Fibroblast of skin of left biceps (primary cell): ENCODE measurements at places on chromosomes 3 and 15.

DNA sequence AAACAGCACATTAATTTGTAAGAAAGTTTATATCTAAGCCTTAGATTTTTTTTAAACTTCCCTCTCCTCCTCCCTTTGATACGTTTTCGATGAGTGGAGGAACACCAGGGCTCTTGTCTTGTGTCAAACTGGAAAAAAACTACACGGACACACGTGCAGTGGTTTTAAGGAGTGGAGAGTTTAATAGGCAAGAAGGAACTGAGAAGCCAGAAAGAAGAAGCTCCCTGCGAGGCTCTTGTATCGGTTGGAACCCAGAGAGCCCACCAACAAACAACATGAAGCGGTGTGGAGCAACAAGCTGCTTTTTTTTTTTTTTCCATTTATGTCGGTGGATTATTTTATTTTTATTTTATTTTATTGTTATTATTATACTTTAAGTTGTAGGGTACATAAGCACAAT is 18.6 kb downstream of the NDUFB4 start:
- no peak for DNase-seq

DNA sequence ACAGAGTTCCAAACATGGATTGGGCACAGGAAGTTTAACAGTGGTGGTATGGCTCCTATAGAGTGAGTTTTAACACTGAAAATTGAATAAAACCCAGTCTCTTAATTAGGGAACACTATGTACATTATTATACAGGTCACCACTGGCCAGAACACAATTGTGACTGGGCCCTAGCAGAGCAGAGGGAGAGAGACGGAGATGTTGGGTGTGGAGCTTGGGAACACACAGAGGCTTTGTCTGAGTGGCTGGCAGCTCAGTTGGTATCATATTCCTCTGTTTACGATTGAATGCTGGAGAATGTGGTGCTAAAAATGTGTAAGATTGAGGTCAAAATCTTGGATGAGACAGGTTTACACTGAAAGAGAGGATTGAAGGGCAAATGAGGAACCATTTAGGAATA is 6.8 kb upstream of the MOBP start:
- DNase-seq: no peak

DNA sequence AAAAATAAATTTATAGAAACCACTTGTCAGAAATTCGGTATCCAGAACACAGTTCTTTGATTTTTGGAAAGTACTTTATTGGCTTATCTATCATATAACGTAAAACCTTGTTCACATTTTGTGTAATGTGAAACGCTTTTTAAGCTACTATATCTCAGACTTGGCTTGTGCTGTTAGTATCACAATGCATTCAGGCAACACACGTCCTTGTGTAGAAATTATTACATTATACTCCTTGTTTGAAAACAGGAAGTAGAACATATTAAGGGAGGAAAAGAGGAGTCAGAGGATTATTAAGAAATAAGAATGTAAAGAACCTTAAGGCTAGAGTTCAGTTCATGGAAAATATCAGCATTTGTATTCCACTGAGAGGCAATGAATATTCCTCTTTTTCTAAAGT is 1.6 kb downstream of the DNAJC13 start:
- no peak for DNase-seq

DNA sequence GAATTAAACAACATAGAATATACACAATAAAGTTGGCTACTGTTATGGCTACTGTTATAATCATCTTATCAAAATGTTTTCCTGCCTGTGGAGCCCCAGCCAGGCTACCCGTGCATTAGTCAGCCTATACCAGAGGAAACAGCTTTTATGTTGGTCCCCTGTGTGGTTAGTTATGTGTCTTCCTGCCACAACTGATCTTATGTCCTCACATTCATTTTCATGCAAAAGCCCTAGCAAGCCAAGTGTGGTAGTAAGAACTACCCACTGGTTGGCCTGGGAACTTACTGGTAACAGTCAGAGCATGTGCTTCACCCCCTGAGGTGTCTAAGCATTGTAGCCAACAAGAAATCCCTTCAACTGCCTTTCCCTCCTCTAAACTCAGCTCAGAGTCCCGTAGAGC is 21.8 kb downstream of the MGLL start:
- DNase-seq: no peak

DNA sequence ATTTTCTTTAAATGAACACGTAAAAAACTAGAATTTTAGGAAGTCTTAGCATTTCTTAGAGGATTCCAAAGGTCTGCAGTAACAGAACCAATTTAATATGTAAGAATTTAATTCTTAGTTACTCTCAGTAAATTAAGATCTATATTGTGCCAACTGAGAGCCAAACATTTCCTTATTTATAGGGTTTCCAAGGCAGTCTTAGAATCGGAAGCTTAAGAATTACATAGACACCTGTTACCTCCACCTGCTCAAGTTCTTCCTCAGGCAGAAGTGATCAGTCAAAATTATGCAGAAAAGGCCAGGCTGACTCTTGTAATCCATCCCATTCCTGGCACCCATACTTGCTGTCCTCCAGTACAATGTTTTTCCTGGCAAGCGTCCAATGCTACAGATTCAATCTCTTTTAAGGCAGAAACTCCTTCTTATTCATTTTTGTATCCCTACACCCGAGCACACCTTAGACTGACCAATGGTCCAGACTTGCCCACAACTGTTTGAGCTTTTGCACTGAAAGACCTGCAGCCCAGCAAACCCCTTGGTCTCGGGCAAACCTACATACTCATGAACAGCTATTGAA is 64.3 kb downstream of the NCEH1 start:
- DNase-seq: no peak

DNA sequence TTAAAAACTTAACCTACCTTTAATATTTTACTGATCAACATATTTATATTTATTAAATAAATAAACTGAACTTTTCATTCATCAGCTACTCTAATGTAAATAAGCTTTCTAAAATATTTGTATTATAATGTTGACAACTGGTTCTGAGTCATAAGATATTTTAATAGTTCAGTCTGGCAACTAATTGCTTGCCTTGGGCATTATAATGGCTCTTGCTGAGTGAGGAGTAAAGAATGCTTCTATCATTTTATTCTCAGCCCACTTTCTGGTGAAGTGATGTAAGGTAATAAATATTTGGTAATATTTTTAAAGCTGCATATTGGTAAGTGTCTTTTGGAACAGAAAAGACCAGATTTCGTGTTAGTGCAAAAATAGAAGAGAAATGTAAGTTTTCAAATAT is 81.5 kb downstream of the DIPK2A start:
- peak; percentile 5 for DNase-seq

- no peak for DNase-seq
Measured at GRCh38 chr3:53808496-53808895, 37.7 kb downstream of the CHDH start.

- no peak for DNase-seq
Measured at GRCh38 chr3:127034195-127034989, 51.5 kb downstream of the PLXNA1 start.

DNA sequence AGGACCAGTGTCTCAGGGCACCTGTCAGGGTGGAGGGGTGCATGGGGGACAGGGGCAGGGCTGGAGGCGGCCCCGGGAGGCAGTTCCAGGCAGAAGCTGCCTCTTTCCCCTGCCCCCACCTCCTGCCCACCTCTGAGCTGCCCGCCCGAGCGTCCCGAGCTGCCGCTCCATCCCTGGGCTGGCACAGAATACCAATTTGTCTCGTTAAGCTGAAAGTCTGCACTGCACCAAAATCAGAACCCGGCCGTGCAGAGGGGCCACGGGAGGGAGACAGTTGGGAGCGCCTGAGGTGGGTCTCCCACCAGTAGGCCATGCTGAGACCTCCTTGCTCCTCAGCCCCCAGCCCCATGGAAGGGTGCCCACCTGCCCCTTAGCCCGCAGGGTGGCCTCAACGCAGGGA is 1.3 kb upstream of the ATP2B2 start:
- no peak for DNase-seq

DNA sequence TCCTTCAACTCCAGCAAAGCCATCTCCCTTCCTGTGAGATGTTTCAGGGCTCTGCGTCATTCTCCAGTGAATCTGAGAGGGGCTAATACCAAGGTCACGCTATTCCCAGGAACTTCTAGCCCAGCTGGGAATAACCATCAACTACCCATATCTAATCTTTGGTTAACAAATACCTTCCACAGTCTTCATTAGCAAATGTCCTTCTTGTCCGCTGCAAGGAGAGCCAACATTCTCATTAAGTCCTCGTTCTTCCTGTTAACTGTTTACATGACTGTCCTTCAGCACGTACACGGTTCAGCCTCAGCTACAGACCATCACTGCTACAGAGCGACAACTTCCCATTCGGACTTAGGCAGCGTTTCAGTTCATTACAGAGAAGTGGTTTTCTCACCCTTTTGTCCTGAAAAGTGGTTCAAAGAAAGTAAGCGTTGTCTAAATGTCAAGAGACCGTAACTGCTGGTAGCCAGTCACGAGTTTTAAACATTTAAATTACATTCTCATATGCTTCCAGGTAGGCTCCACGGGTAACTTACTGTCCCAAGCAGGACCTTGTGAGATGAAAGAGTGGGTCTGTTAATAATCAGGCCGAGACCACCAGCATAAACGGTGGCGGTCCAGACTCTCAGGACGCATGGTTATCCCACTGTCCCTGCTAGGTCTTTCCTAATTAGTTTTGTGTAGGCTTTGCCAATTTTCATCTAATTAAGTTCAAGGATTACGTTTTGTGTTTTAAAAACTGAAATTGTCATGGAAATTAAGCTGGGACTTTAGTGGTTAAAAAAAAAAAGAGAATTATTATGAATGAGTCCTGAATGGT is 63.8 kb downstream of the CHSY1 start:
- no peak for DNase-seq

DNA sequence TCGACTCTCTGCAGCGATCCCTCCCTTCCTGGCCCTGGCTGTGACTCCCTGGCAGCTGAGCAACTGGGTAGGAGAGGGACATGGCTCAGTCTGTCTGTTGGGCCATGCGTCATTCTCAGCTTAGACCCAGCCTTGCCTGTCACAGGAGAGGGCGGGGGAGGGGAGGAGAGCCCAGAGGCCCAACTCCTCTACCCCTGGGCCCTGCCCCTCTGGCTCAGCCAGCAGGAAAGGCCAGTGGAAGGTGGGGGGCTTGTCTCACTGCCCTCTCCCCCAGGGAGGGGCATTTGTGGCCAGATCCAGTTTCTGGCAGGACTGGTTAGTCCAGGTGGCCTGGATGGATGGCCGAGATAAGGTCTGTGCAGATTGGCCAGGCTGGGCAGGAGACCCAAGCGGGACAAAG is 31.6 kb downstream of the DNAJB8 start:
- no peak for DNase-seq

DNA sequence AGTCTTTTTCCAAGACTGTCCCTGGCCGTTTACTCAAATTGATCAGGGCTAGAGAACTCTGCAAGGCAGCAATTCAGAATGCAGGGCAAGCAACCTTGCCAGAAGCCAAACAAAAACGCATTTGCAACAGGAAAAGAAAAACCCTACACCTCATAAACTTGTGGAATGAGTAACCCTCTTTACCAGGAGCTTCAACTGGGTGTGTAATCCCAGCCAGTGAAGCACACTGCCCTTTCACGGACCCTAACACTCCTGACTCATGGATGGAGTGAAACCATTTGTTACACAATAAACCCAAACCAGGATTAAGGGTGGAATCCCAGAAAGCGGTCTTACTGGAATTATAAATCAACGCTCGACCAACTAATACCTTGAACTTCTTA is 14.8 kb upstream of the LDHAL6B start:
- peak; percentile 80 for DNase-seq

DNA sequence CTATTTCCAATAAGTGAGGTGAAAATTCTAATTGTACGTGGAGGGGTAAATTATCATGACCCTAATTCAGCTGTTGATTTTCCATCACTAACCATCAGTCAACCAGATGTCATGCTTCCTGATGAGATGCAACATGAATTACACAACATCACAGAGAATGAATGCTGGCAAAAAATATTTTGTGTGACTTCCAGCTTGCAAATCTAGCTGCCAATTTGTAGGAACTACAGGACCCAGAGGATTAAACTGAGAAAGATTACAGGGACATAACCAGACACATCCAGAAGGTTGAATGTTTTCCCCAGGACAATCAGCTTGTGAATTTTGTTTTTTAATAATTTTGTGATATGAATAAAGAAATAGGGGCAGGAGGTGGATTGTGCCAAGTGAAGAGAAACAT is 349.0 kb upstream of the ATP10A start:
- DNase-seq: no peak

DNA sequence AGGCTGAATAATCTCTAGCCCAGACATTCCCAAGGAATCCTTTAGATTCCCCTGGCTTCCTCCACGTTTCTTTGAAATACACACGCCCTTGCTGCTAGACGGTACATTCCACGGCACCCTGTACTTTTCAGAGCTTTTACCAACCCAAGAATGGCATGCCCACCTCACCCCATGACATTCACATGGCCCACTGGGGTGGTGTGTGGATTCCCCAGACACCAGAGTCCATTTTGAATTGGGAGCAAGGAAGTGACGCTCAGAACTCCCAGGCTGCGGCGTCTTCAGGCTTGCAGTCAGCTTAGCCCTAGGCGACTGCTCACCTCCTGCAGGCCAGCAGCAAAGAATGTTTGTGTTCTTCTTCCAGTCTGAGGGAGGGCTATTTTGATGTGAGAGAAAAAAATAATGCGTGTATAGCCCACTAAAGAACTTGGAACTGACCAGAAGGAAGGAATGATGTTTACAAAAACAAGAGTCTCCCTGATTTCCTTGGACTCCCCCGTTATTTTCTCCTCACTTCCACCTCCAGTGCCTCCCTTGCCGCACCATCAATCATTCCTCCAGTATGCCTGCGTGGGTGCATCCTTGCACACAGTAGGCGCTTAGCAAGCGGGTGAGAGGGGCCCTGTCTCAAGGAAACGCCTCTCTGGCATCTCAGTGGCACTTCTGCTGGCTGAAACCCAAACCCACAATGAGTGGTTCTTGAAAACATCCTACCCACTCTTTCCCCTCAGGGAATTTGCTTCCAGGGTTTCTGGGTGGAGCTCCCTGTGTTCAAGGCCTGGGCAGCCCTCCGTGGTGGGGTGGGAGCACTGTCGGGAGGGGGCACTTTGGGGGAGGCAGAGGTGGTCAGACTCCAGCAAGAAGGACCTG is 59.9 kb downstream of the SMAD6 start:
- no peak for DNase-seq

DNA sequence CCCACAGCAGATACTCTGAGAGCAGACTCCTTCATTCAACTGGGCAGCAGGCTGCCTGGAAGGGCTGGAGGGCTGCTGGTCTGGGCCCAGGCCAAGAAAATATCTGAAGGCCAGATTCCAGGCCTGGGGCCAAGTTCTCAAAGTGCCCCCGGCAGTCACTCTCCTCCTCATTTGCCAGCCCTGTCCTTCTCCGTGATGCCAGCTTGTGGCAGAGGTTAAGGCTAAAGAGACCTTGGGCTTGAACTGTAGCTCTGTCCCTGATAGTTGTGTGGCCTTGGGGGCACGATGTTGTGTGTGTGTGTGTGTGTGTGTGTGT is 39.0 kb downstream of the FAM3D start:
- no peak for DNase-seq

- no peak for DNase-seq
Measured at GRCh38 chr3:46163556-46164041, 44.5 kb downstream of the CCR1 start.

GRCh38 chr15:95284492-95284891 is 1046.0 kb upstream of the NR2F2 start:
- DNase-seq: no peak

- no peak for DNase-seq
Measured at GRCh38 chr3:18345015-18345367, 80.1 kb downstream of the SATB1 start.
